Stimulated activated CD8-positive, alpha-beta memory T cell treated with anti-CD3 and anti-CD28 coated beads, Interleukin-12 subunit alpha, Interleukin-12 subunit beta, amount 100 ng/mL, for 4 hours (primary cell): ENCODE measurements at places on chromosomes 7 and 10.
A peak's percentile ranks its signal among the peaks of the same experiment; 100 is the strongest.

- DNase-seq = no peak
Observed at GRCh38 chr10:119396709-119397071, 145.8 kb downstream of the RGS10 start.

DNA sequence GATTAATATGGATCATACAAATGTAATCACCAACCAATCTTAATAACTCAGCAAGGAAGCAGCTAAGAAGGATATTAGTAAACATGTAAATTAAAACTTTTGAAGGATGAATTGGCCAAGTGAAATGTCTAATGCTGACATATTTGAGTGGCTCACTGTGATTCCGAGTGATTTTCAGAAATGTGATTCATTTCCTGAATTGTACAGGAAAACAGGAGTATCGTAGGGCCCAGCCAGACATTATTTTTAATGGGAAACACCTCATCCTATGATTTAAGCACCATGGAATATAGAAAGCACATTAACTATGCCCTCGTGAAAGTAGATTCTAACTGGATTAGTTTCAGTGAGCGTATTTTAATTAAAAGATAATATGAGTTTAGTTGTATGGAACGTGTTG, 82.3 kb downstream of the LHFPL3 start:
- no peak for DNase-seq

- no peak for DNase-seq
Observed at GRCh38 chr7:135147899-135148721, at the start of gene TMEM140. TSS of gene TMEM140 (plus strand) at chr7:135148072. CDS start at chr7:135164442, 16,370 bp downstream.

DNA sequence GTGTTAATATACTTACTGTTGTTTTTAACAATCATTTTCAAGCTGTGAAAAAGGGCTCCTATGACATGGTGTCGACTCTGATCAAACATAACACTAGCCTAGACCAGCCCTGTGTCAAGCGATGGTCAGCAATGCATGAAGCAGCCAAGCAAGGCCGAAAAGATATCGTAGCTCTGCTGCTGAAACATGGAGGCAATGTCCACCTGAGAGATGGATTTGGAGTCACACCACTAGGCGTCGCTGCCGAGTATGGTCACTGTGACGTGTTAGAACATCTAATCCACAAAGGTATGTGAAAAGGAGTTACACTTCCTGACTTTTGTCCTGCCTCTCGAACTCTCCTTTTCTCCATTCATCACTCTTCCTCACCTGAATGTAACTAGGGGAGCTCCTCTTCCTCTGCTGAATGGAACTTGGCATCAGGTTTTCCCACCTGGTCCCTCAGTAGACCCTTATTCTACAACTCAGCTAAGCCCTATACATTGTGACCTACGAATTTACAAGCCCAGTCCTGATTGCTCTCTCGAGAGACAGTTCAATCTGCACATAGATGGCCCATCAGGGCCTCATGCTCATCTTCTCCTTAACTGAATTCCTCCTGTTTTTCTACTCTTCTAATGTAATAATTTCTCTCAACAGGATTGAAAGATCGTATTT, 23.0 kb downstream of the ASB15 start:
- DNase-seq = peak; percentile 23

- DNase-seq = no peak
Observed at GRCh38 chr10:28592953-28593352, 60.0 kb downstream of the WAC start.

DNA sequence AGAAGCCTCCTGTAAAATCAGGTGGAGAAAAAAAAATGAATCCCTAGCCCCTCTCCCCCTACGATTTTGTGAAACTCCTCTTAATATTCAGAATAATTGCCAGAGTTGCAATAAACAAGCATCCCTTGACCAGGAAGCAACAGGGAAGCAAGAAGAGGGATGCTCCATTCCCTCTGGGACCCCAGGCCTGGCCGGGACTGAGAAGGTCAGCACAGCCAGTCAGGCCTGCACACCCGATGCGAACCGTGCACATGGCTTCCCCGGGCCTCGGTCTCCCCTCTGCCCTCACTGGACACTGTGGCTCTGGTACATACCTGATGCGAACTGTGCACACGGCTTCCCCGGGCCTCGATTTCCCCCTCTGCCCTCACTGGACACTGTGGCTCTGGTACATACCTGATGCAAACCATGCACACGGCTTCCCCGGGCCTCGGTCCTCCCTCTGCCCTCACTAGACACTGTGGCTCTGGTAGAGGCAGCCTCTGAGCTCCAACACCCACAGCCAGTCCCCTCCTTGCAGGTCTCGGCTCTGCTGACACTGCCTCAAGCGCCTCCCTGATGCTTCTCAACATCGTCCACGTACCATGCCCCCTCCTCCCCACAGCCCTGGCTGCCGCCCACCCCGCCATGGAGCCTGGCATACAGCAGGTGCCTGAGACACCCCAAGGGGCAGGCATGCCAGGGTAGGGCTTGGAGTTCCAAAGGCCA, 138.6 kb downstream of the DIP2C start:
- DNase-seq = no peak

DNA sequence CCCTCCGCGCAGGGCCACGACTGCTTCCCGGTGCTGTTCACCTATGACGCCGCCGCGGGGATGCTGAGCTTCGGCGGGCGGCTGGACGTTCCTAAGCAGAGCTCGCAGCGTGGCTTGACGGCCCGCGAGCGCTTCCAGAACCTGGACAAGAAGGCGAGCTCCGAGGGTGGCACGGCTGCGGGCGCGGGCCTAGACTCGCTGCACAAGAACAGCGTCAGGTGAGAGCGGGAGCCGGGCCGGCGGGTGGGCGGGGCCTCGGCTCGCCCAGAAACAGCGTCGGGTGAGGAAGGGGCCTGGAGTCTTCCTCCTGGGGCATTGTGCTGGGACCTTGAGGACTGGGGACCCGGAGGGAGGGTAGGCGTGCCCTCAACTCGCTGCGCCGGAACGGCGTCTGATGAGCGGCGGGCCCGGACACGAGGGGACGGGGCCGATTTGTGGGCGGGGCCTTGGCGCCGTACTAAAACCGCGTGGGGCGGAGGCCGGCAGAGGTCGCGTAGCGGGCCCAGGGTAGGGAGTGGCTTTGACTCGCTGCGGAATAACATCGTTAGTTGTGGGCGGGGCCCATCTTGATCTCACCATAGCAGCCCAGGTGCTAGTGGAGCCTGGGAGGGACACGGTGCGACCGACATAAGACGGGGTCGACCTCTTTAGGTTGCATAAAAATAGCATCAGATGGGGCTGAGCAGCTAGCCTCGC, 15.6 kb downstream of the PDAP1 start:
- peak; percentile 72 for DNase-seq

DNA sequence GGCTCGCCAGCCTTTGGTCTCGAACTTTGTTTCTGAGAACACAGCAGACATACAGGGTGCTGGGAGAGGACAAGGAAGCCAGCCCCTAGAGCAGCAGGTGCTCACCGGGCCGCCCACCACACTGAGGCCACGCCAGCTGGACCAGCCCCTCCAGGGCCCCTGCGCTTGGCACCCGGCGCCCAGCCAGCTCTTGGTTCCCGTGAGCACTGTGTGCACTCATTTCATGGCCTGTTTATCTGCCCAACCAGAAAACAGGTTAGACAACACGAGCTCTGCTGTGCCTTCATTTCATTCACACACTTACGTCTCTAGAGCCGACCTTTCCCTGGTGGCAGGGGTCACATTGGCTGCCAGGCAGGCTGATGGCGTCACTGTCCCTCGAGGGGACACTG, 104.0 kb downstream of the CYTH3 start:
- DNase-seq = no peak
